ENCODE measurements at places on chromosomes 5 and 9.

DNA sequence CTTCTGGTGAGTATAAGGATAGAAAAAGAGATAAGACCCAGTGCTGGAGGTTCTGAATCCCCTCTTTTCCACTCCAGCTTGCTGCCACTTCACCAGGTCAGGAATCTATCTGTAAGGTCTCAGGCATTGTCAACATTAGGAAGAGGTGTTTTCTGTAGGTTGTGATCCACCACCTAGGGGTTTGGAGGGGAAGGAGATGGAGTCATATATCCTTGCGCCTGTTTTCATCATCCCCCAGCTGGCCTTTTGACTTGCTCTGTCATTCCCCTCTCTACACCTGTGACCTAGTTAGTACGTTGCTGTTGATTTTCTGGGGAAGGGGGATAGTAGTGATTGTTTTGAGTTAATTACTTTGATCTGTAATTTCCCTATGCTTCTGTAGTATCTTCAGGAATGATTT, 20.5 kb downstream of the SPINK5 start:
- DNase-seq = no peak

DNA sequence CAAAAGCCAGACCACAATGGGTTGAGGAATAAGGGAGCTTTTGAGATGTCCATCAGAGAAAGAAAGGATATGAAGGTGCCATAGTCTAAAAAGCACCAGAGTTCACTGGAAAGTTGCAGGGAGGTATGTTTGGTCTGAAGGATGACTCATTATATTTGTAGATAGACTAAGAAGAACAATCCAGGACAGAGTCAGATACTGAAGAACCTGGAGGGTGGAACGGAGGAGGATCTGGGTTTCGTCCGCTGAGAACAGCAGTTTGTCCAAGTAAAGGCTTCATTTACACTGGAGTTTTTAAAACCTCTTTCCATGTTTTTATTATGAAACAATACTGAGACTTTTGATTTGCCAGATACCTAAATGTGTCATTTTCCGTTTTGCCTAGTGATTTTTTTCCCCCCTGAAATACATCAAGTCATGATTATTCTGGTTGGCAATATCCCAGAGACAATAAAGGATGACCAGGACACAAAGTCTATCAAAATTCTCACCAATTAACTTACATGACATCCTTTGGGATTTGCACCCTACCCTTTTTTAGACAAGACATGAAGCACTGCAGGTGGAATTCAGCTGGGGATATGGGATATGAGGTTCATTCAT, 219.9 kb downstream of the MLLT3 start:
- no peak for DNase-seq

- DNase-seq = no peak
Observed at GRCh38 chr5:178622679-178623247, 4.1 kb downstream of the CLK4 start.

GRCh38 chr5:80227979-80228596, 27.8 kb downstream of the SERINC5 start:
- no peak for DNase-seq

- DNase-seq = no peak
Observed at GRCh38 chr5:113047234-113047633, 70.6 kb downstream of the DCP2 start.

DNA sequence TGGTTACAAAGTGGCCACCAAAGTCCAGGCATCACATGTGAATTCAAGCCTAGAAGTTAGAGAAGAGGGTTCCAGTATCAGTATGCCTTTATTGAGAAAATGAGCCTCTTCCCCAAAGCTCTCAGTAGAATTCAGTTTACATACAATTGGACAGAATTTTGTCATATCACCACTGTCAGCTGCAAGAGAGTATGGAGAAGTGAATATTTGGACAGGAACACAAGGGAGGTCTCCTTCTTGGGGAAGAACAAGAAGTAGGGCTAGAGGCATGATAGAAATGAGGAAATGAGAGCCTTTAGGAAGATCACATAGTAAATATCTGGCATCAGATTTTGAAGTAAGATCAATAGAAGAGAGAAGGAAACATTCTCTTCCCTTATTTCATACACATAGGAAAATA, 27.8 kb upstream of the VLDLR start:
- DNase-seq = no peak

- DNase-seq = no peak
Observed at GRCh38 chr9:35518225-35518821, 28.4 kb downstream of the RUSC2 start.

GRCh38 chr9:123643518-123643917, 286.4 kb downstream of the DENND1A start:
- no peak for DNase-seq

GRCh38 chr5:14125262-14125661, 17.9 kb upstream of the TRIO start:
- no peak for DNase-seq

GRCh38 chr9:95635986-95636671, 119.4 kb upstream of the PTCH1 start:
- DNase-seq = no peak

DNA sequence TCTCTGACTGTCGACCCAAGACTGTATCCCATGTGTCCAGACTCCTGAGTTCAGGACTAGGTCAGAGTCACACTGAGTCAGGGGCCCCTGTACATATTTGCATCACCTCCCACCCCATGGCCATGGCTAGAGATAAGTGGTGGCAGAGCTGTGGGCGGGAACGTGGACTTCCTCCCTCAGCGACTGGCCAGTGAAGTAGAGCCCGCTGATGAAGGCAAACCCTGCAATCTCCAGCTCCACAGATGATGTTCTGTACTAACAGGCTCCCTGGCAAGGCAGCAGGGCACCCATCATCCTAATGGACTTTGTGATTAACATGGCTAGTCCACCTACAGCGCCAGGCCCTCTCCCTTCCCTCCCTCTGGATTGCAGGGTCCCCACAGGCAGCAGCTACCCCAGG, 110.5 kb upstream of the LRRTM2 start:
- DNase-seq = no peak

DNA sequence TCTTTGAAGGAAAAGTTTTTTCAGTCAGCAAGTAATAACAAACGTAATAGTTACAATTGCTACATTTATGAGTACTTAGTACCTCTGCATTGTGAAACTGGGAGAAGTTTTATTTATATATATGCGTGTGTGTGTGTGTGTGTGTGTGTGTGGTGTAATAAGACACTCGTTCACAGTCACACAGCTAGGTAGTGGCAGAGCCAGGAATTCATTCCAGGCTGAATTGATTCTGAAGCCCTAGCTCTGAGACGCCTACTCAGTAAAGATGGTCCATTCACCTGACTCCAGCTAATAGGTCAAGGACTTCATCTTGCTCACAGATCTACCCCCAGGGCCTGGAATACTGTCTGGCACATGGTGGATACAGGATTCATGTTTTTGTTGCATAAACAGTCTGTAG, 13.6 kb upstream of the CAST start:
- DNase-seq = no peak

GRCh38 chr9:136533775-136534157, 12.1 kb downstream of the NOTCH1 start:
- peak; percentile 60 for DNase-seq

DNA sequence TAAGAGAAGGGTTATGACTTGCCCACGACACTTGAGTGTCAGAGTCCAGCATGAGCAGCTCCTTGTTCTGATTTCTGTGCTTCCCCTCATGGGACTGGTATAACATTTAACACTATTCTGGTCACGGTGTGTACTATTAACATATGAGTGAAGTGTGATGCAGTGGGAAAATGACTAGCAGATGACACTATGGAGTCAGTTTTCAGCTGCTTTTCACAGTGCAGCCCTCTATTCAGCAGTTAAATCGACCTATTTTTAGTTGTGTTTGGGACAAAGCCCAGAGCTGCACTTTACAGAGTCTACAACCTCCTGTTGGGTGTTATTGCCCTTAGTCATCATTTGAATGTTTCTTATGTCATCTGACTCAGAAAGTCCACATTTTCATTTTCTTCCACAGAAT, 59.1 kb downstream of the CHSY3 start:
- DNase-seq = no peak

GRCh38 chr5:104594850-104595249, 1032.3 kb upstream of the NUDT12 start:
- DNase-seq = no peak

DNA sequence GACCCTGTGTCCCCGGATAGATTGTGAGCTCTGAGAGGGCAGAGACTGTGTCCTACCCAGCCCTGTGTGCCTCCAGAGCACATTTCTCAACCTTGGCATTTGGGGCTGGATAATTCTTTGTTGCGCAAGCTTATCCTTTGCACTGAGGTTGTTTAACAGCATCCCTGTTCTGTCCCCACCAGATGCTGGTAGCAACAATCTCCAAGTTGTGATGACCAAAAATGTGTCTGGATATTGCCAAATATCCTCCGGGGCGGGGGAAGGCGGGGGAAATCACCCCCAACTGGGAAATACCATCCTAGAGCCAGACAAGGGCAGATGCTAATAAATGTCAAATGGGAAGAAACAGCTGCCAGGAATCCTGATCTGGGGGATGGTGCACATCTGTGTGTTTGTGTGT, 24.0 kb upstream of the TNIP1 start:
- DNase-seq = no peak

- no peak for DNase-seq
Observed at GRCh38 chr9:82128011-82128696, 139.6 kb downstream of the SPATA31D1 start.

DNA sequence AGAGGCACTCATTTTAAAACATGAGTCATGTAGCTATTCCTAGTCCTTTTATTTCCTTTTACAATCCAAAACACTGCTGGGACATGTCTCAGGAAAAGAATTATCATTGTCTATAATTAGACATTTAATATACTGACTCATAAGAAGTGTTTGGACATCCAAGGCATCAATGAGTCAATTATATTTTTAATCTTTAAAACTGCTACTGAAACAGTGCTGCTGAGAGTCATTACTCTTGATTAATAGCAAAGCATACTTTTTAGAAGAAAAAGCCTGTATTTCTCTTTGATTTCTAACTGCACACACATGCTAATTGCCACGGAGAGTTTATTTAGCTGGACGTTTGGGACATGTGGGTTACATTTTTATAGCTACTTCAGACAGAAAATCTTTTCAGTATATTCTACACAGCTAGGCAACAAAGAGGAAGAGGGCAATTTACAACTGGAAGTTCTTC, 1249.0 kb upstream of the CDH18 start:
- DNase-seq = no peak

DNA sequence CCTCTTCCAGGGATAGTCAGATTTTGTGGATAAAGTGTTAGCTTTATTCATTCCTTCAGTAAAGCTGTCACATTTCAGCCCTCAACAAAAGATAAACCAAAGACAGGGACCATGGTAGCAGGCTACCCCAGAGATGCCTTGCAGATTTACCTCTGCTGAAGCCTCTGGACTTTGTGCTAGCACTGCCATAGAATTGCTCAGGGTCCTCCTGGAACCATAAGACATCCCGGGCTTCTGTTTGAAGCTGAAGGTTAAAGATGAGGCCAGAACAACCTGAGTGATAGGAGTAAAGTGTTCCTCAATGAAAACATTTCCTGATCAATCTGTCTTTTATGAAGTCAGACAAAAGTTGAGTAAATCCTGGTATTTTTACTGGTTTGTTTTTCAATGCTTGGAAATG, 57.5 kb upstream of the ARL15 start:
- no peak for DNase-seq

DNA sequence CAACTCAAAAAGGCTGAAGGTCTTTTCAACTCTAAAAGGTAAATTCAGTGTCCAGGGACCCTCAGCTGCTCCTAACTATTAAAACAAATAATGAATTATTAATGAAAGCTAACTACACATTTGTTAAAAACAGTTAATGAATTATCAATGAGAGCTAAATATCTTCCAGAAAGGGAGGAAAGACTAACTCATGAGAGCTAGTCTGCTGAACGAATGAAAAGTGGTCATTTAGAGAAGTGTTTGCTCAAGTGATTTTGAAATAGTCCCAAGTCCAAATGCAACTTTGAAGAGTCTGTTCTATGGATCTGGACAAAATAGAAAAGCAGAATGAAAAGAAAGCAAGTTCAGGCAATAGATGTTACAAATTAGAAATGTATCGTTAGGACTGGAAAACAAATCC, 133.9 kb upstream of the SPEF2 start:
- no peak for DNase-seq

DNA sequence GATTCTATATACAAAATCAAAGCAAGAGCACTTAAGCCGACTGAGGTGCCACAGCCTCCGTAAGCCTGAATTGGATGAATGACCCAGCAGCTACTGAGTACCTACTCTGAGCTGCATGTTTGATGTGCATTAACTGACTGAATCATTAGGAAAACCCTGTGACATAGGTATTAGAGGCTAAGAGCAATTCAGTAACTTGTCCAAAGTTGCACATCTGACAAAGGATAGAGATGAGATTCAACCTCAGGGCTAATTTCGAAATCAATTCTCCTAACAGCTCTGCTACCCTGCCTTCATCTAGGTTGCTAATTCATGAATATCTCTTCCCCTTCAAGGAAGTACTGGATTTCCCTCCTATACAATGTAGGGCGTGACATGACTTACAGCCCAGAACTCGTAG, 89.1 kb upstream of the GLIS3 start:
- no peak for DNase-seq

DNA sequence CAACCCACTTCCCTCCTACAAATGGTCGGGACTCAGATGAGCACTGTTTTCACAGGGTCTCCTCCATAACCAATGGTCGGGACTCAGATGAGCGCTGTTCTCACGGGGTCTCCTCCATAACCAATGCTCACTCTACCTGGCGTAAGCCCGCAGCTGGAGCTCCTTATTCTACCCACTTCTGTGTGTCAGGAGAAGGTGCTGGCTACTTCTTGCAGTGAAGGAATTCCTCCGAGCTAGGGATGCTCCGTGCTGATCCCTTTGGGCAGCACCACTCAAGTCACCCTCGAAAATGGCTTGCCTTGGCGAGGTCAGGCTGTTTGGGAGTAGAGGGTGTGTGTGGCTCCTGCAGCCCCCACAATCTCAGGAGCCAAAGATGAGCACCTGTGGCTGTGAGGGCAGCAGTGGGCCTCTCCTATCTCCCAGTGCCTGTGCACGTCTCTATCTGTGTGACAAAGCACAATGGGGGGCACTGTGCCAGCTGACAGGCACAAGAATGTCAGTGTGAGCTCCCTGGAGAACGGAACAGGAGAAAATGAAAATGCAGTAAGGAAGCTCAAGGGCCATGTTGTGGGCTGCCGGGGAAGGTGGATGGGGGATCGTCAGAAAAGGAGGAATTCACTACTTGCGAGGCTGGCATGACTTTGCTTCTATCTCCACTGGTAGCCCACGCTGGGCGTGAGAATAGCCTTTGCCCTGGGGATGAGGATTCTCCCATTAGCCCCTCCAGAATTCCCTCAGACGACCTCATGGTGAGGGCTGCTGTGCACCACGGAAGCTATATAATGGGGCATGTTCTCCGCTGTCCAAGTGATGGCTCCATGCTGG, 3.9 kb upstream of the BTNL9 start:
- no peak for DNase-seq
